LNCaP clone FGC (cell line): ENCODE measurements at places on chromosomes 1 and 21.

DNA sequence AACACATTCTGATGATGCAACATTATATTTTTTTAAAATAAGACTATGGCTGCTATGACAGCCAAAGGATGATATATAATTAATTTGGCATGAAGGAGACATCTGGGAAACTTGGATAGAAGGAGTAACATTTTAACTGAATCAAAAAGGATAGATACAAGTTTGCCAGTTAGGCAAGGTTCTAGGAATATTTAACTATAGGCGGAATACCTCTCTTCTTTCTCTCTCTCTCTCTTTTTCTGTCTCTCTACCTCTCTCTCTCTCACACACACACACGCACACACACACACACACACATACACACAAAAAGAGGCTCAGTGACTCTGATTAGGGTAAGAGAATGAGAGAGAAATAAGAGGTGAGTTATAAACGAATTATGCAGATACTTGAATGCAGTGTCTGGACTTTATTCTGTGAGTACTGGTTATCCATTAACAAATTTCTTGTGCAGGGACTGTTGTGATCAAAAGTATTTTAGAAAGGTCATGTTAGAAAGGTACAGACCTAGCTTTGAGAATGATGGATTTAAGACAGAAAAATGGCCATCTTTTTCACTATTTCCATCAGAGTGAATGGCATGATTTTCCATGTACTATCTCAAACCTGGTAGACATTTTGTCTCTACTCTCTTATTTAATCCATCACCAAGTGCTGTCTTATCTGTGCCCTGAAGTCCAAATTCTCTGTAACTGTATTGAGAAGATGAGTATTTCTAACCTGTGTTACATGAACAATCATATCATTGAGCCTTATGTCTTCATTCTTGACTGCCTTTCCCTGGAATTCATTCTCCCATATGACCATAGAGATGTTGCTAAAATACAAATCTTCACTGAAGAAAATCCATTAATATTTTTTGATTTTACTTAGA, 1106.9 kb upstream of the ADGRL4 start:
- DNase-seq = no peak

- peak; percentile 66 for DNase-seq
Measured at GRCh38 chr1:1040004-1040991, 20.4 kb downstream of the AGRN start.

DNA sequence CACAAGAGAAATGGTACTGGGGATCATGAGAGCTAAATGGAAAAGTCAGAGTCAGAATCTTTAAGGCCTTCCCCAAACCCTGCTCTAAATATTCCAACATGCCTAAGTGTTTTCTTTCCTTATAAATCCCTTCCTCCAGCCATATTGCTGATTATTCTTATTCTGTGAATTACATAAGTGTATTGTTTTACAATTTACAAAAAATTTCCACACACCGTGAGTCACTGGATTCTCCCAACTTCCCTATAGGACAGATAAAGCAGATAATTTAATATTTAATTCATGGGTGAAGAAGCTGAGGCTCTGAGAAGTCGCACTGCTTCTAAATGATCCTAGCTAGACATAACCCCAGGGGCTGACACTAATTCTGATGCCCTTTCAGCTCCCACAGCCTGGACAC, 243.3 kb upstream of the JUN start:
- no peak for DNase-seq

DNA sequence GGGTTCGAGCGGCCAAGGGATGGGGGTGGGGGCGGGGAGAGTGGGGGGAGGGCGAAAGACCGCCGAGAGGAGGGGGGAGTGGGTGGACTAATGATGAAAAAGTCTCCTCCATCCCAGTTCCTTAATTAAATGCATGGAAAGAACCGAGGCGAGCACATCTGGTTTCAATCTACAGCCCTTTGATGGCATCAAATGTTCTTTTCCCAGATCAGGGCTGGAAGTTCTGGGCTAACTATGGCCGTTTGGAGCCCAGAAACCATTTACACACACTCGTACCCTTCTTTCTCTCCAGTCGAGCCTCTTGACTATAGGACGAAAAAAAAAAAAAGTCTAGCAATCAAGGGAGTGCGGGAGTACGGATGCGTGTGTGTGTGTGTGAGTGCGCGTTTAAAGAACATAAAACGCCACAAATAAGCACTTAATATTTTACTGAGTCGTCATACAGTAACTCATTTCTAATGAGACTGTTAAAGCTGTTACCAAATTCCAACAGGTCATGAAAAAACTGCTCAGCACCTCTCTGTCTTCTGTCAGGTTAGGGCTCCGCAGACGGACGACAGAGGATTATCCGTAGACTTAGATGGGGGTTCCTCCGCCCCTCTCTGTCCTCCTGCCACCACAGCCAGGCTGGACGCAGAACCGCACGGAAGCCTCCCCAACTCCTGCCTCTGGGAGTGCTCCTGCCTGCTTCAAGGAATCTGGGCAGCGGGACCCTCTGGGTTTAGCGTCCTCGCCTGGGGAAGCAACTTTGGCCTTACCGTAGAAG, 2.1 kb upstream of the PRRX1 start:
- no peak for DNase-seq

DNA sequence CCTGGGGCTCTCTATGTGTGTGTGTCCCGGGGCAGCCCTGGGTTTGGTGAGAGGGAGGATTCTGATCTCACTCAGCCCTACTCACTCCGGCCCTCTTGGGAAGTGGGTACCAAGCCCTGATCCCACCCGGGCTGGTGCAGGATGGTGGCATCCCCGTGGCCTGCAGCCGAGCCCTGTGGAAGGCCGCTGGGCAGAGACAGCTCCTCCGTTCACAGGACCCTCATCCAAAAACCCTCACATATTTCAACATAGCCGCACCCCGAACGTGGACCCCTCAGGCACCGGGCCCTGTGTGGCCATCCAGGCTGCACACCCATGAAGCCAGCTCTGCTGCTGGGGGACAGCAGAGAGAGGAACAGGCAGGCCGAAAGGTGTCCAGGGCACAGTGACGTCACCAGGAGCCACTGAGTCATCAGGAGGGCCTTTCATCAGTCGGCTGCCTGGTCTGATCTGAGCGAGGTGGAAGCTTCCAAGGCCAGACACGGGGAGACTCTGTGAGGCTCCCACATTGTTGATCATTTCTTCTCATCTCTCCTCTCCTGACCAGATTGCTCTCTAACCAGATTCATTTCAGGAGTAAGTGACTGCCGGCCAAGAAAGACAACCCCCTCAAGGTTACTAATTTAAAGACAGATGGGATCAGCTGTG, 16.2 kb upstream of the GPR157 start:
- no peak for DNase-seq

- DNase-seq = no peak
Measured at GRCh38 chr1:204194080-204194479, 2.2 kb downstream of the KISS1 start.

GRCh38 chr1:59081181-59081580, 215.7 kb upstream of the FGGY start:
- no peak for DNase-seq

DNA sequence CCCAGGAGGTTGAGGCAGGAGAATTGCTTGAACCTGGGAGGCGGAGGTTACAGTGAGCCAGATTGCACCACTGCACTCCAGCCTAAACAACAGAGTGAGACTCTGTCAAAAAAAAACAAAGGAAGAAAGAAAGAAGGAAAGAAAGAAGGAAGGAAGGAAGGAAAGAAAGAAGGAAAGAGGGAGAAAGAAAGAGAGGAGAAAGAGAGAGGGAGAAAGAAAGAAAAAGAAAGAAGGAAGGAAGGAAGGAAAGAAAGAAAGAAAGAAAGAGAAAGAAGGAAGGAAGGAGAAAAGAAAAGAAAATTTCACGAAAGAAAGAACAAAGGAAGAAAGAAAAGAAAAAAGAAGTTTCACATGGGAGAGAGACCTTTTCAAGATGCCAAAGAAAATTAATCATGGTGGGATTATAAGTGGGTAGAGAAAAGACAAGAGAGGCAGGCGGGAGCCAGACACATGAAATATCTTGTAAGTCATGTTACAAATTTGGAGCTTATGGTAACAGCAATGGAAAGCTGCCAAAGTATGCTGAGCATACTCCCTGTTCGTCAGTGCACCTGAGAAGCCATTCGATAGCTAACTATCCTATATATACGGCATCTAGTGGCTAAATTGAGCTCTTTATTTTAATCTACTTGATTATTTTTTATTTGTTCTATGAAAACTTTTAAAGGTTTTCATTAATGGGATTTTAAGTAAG, 41.3 kb upstream of the TNFSF4 start:
- no peak for DNase-seq

- DNase-seq = no peak
Measured at GRCh38 chr1:30521261-30521865, 202.0 kb downstream of the MATN1 start.

GRCh38 chr1:114691061-114691460, 4.3 kb downstream of the AMPD1 start:
- no peak for DNase-seq

DNA sequence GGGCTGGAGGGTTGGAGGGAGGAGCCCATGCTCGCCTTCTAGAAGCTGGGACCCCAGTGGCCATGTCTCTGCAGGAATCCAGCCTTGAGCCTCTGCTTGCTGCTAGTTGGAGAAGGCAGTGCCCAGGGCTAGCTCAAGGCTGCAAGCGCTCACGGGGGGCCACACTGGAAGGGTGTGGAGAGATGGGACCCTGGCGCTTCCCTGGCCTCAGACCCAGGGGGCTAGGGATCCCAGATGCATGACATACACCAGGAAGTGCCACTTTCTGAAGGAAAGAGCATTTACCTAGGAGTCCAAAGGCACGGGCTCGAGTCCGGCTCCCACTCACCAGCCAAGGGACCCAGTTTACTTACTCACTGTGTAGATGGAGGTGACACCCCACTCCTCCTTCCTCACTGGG, 32.6 kb downstream of the NENF start:
- DNase-seq = no peak

GRCh38 chr1:35536556-35537162, 20.5 kb downstream of the KIAA0319L start:
- DNase-seq = no peak

DNA sequence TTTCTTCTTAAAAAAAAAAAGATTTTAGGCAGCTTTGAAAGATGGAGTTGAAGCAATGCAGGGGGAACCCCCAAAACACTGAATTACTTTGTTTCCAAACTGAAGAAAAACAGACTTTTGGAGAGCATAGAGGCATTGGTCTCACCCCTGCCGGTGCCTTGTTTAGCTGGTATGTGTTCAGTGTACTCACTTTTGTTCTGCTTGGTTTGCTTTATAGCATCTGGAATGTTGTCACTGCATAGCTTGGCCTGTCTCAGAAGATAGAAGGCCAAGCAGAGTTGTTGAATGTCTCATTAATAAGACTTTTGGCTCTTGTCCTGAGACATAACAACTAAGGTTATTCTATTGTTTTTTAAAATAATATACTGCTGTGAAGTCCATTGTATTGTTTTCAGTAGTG, 6.9 kb downstream of the THRAP3 start:
- no peak for DNase-seq

- DNase-seq = no peak
Measured at GRCh38 chr1:53134961-53135734, 7.3 kb downstream of the SLC1A7 start.

DNA sequence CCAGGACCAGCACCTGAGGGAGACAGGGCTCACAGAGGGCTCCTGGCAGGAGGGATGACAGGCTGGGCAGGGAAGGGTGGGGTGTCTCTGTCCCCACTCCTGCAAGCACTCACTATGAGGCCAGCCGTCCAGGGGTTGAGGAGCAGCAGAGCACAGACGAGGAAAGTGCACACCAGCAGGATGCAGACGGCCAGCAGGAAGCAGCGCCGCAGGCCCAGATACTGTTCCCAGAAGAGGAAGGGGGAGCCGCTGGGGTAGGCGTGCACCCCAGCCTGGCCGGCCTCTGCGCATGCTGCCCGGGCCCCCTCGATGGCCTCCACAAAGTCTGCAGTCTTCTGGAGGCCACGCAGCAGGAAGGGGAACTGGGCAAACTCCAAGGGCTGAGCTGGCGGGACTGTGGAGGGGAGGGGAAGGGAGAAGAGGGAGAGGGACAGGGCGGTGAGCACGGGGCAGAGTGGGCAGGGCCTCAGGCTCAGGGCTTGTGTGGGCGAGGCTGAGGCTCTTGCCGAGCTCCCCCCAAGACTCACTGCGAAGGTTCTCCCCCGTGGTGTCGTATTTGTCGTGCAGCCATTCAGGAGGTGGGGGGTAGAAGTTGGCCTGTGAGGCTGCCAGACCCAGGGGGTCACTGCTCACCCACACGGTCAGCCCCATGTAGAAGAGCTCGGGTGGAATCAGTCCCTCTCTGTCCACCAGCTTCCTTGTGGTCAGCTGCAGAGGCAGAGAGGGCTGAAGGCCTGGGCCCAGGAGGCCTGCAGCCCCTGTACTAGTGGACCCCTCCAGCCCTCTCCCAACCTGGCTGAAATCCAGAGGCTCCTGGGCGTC, 16.5 kb downstream of the PTCH2 start:
- no peak for DNase-seq

DNA sequence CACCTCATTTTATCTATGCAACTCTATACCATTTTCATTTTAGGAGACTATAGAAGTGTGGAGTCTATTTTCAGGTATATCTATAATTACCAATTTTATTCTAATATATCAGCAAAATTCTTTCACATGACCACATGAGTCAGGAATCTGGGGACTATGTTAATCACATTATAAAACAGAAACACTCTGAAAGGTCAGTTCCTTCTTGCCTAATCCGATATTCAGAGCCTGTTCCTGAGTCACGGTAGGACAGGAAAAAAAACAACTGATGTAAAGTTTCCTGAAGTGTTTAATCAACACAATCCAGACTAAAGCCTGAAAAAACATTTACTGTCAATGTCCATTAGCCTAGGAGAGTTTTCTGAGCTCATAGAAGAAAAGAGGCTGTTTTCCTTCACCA, 1902.3 kb downstream of the NCAM2 start:
- DNase-seq = no peak

- DNase-seq = no peak
Measured at GRCh38 chr1:43912607-43913006, 21.0 kb upstream of the ARTN start.

DNA sequence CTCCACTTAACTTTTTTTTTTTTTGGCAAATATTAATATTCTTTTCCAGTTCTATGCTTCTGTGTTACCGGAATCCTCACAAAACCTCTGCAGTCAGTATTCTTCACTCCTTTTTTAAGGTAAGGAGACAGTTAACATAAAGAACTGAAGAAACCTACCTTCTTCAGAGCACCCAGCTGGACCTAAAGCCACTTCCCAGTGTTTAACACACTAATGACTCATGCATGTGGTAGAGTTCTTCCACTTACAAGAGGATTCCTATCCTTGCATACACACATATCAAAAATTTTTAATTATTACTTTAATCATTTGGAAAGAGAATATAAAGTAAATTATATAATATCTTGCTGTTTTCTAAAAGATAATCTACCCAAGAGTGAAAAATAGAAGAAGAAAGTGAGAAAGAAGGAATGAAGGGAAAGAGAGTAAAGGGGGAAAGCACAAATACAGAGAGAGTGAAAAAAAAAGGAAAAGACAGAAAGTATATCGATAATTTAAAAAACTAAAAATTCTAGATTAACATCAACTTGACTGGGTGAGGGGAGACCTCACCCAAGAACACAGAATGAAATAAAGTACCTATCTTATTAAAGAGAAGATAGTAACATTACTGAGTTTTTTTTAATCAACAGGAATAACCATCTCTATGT, 54.9 kb downstream of the ENAH start:
- DNase-seq = no peak
